Stimulated activated CD8-positive, alpha-beta memory T cell treated with anti-CD3 and anti-CD28 coated beads, Interleukin-15, amount 100 ng/mL, for 4 hours (primary cell): ENCODE measurements at places on chromosomes 4 and X.

DNA sequence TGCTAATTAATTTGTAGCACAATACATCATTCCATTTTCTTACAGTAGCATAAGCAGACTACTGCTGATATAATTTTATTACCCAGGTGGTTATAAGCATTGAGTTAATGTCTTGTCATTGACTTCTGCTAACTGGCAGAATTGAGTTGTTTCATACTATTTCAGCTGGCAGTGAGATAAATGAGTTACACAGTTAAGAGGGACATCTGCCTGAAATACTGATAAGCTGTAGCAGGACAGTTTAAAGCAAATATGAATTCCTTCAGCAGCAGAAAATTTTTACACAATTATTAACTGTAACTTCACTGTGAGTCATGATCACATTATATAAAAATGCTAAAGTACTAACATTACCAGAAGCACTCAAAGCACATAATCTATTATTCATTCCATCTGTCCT, 326.8 kb downstream of the INPP4B start:
- no peak for DNase-seq

GRCh38 chr4:181507180-181507835, 735.9 kb upstream of the TENM3 start:
- no peak for DNase-seq

GRCh38 chr4:6495296-6495590, 22.8 kb upstream of the PPP2R2C start:
- DNase-seq = no peak

- no peak for DNase-seq
Observed at GRCh38 chr4:169080981-169081380, 70.9 kb upstream of the CBR4 start.

DNA sequence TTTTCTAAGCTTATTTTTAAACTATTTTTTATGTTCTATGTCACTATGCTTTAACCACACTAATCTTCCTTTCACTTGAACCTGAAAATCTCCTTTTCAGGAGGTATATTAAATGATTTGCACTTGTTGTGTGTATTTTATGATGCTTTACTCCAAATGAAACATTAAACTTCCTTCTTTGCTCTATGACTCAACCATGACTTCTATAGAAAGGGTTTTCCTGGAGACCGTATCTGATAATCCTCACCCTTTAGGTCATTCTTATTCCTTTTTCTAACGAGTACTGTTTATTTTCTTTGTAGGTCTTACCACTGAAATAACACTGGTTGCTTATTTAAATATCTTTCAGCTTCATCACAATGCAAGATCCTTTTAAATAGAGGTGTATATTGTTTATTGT, 1163.2 kb downstream of the PCDH18 start:
- DNase-seq = no peak

DNA sequence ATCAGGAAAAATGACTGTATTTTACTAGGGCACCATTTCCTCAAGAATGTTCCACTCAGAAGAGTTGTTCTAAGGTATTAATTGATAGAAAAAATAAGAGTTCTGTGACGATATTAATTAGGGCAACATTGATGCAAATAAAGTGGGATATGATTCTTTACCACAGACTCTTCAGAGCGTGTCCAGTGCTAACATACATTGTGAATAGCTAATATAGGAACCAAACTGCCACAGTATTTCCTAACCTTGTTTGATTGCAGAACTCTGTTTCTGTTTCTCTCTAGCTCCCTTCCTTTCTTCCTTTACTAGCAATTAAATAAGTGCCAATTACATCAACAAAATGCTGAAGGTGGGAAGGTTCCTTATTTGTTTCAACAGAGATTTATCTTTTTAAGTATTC, 154.1 kb upstream of the CPEB2 start:
- DNase-seq = no peak

GRCh38 chr4:108272561-108272960, 103.8 kb upstream of the LEF1 start:
- no peak for DNase-seq

GRCh38 chr4:20062054-20062453, 189.7 kb upstream of the SLIT2 start:
- no peak for DNase-seq

DNA sequence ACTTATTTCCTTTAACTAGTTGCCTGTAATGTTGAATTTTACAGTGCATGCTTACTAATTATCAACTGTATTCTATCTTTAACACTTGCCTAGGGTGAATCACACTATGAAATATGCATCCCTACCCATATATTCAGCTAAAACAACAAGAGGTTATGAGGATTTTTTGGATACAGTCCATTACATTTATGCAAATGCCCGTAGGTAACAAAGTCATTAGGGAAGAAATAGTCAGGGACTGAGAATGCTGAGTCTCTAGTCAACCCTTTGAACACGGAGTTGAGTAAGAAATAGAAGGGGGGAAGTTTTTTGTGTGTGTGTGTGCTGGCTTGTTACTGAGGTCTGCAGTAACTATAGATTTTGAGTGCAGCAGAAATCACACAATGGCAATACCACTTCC, 26.1 kb upstream of the CBLL2 start:
- DNase-seq = no peak

DNA sequence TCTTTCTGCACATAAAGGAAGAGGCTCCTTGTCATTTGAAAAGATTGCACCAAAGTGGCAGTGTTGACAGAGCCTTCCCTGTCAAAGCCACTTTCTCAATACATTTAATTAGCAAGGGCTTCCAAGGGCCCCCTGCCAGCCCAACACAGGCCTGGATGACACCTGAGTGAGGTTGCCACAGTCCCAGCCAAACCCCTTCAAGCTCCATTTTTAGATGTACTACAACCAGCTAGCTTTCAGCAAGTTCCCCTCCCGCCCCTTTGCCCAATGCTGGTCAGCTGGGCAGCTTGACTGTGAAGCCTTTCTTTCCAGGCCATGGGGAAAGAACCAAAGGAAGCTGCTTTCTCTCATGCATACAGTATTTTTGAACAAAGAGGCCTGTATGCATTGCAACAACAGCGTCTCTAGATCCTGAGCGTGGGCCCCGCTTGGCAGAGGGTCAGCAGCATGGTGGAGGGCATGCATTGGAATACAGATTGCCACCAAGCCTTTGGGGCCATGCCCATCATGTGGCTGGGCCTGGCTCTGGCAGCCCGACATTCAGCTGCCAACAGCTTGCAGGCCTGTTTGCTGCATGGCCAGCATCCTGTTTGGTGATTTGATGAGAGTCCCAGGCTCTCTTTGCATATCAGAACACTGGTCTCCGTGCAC, 261.1 kb upstream of the GATB start:
- DNase-seq = no peak

GRCh38 chr4:38687571-38688011, 23.6 kb downstream of the KLF3 start:
- DNase-seq = no peak

DNA sequence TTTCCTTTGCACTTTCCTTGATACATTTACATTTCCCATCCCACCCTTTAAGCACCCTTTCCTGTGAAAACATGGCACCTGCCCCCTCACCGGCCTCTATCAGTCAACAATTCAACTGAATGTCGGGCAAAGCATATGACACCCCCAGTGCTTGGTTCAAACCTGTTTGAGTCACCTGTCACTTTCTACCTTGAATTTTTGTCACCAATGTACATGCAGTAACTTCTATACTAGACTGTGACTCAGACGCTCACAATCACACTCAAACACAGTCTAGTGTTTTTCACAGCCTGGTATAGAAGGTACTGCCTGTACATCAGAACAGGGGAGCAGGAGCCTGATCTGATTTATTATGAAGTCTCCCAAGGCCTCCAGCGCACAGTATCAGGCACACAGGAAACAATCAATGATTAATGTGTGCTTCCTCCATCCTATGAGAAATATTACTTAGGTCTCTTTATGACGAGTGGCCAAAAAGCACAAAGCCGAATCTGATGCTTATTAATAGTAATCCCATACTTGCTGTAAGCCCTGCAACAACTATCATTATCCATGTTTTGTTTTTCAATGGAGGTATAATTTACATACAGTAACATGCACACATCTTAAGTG, 49.2 kb upstream of the FAM9C start:
- DNase-seq = no peak

GRCh38 chr4:133145758-133146573, 3.1 kb upstream of the PCDH10 start:
- DNase-seq = no peak

DNA sequence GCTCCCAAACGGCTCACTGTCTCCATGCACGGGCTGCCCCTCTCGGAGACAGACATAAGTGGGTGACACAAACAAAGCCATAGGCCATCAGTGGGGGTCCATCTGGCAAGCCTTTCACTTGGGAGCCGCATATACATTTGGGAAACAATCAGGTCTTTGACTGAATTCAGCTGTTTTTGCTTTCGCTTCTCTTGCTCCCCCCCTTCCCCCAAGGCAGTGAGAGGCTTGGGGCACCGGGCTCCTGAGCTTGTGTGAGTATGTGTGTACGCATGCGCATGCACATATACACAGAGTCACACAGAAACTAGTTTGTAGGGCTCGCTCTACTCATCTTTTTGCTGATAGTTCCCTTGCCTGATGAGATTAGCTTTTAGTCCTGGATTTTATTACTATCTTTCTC, 284.4 kb downstream of the AFF2 start:
- no peak for DNase-seq

DNA sequence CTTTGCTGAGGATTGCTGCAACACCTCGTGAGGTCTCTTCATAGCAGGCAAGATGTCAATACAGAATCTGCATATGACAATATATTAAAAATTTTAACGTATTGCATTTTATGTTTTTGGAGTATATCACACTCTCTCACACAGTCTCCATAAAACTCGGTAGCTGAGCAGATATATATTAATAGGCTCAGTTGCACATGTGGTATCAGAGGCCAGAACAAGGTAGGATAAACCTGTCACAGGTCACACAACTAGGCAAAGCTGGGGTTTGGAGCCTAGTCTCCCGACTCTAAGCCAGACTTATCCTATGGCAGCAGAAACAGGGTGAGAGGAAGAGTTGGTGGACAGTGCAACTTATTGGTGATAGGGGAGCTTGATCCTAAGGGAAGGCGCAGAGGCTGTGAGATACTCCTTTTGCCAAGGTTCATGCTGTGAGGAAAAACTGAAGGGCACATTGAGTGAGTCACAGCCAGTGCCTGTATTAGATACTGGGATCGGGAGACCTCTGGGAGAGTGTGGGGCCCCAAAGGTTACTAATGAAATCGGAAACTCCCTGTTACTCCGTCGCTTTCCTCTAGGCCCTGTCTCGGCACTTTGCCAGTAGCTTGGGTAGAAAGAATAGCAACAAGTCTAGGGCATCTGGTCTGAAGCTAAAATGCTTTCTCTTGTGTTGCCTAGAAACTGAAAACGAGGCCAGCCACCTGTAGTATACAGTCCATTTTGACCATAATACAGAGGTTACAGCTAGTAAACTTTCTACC, 195.7 kb downstream of the ARHGAP10 start:
- no peak for DNase-seq

- DNase-seq = no peak
Observed at GRCh38 chrX:115652221-115652620, 91.2 kb downstream of the PLS3 start.

DNA sequence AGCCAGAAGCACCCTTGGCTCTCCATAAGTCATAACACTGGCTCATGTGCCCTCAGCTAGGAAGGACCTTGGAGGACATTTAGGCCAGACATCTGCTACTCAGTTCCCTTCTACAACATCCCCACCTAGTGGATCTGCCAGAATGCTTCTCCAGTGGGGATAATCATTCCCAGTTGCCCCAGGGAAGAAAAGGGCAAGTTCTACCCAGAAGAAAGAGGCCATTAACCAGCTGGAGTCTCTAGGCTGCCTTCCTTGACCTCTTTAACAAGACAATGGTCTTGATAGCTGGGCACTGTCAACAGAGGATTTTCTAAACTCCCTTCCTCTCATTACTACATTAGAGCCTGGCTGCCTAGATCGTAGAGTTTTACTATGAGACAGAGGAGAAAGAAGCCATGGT, 42.0 kb downstream of the LGI2 start:
- DNase-seq = no peak

- DNase-seq = no peak
Observed at GRCh38 chr4:59091146-59092142, 1981.3 kb upstream of the IGFBP7 start.

- no peak for DNase-seq
Observed at GRCh38 chr4:74098427-74098994, 484 bp downstream of the CXCL2 start.

GRCh38 chrX:107484002-107484726, 34.7 kb downstream of the FRMPD3 start:
- DNase-seq = no peak

GRCh38 chr4:105306820-105307219, 160.1 kb downstream of the TET2 start:
- no peak for DNase-seq

DNA sequence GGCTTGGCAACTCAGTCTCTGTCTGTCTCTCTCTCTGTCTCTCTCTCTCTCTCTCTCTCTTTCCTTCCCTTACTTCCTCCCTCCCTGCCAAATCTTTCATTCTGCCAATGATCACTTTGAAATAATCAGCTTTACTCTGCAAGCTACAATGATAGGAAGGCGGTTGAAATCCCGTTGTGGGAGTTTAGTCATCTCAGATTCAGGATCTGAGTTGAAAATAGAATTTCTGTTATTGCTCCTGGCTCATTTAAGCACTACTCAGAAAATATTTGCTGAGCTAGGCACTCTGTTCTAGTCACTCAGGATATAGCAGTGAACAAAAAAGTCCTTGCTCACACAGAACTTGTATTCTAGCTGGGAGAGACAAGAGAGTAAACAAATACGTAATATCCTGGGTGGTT, 56.3 kb upstream of the DCTD start:
- no peak for DNase-seq

DNA sequence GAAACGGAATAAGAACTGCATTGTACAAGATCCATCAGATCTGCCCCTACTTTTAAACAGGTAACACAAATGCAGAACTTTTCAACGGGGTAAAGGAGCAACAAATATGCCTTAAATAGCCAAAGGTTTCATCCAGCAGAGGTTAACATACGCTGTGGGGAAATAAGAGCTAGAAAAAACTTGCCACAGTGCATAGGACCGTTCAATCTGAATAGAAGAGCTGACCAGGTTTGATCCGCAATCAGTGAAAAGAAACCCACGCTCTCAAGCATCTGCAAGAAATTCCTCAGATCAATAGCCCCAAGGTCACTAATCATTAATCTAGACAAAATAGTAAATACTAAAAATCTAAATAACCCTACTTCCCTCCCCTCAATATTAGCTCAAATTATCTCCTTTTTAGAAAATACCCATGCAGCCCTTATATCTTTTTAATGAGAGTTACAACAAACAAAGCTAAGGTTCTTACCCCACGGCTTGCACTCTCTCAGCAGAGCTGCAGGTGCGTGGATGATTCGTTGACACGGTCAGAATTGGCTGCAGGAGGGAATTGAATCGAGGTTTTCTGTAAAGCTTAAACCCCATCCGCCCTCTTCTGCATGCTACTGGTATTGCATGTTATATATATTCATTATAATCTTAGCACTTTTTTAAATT, at the start of gene TLR10:
Gene TLR10, minus strand, starts transcription at position 539 of the 657 bp plus-strand sequence. CDS start 7,400 bp downstream, outside the sequence.
- DNase-seq = no peak

DNA sequence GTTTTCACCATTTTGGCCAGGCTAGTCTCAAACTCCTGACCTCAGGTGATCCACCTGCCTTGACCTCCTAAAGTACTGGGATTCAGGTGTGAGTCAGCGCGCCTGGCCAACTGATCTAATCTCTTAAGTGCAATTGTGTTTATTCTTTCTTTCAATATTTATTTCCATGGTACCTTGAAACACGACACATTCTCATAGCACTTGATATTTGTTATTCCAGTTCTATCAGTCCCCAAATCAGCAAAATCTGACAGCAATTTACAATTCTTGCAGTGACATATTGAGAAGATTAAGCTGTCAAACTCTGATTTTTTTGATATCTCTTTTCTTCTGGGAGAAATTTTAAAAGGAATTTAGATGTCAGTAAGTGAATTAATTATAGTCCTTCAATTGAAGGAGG, 218.1 kb upstream of the FAT4 start:
- DNase-seq = no peak
